ENCODE measurements at places on chromosomes 6 and 20. TPM values are rescaled to one million over a fixed set of nuclear protein-coding genes. Genes with fewer than 3 reads are reported as not detected.

The MLN gene
- not detected for total RNA-seq

The SLC32A1 gene
- not detected for total RNA-seq

GRCh38 chr6:124099520-124099919 is 295.9 kb downstream of the NKAIN2 start:
- no peak for DNase-seq

GRCh38 chr6:31826793-31827285 is 699 bp upstream of the HSPA1B start:
- no peak for DNase-seq

DNA sequence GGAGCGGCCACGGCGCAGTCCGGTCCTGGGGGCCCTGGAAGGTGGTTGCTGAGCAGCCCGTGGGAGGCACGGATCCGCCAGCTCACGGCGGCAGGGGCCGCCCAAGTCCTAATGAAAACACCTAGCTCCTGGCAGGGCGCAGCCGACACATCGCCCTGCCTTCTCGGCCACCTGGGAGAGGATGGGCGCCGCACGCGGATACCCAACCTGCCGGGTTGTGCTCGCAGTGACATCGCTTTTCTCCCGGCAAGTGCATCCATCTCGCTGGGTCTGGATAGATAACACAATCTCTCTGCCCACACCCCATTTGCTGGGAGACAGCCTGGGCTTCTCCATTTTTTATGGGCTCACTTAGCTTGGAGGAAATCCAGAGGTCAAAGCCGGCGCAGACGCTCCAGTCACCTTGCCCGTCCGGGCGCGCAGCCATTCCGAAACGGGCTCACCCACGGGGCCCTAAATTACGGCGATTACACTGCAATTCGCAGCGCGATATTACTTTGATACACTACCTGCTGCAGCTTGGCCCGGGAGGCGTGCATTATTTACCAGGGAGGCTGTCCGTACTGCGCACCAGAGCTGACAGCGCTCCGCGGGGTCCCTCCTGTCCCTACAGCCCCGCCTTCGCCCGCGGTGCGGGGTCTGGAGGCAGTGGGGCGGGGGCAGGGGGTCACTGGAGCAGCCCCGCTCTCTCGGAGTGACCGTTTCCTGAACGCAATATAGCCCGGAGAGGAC is 36.2 kb upstream of the CCDC167 start:
- peak; percentile 40 for DNase-seq

The RBM24 gene
- 2.0 TPM for total RNA-seq

The RAB32 gene
- total RNA-seq: 29.8 TPM

The SIRPA gene
- total RNA-seq: 12.8 TPM

The LY6G5C gene
- total RNA-seq: 1.6 TPM

DNA sequence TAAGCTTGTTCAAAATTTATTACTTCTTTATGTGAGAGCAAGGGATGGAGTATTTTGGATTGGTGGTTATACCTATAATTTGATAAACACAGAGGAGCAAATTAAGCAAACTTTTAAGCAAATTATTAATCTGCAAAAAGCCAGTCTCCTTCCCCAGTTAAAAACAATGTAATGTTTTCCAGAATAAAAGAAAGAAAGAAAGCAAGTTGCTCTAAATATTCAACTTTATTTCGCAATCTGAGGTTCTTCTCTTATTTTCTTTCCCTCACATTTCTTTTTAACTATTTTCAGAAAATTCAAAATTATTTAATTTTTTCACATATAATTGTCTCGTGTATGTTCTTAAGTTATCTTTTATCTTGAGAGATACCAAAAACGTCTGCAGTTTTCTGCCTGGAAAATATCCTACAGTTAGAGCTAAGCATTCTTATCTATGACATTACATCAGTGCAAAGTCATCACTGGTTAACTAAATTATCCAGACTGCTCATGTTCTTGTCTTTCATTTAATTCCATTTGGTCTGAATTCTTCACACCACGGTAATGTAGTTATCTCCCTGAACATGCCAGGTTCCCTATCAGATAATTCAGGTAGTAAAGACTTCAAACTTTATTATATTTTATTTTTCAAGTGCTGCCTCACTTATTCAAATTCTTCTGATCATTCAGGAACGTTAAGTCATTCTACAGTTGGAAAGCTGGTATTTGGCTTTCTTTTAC is 3.3 kb upstream of the CNKSR3 start:
- no peak for DNase-seq

The SLC17A1 gene
- not detected for total RNA-seq

GRCh38 chr20:32495949-32496348 is 89.2 kb downstream of the NOL4L start:
- DNase-seq: no peak

GRCh38 chr6:95959261-95959660 is 56.5 kb upstream of the FUT9 start:
- DNase-seq: no peak

DNA sequence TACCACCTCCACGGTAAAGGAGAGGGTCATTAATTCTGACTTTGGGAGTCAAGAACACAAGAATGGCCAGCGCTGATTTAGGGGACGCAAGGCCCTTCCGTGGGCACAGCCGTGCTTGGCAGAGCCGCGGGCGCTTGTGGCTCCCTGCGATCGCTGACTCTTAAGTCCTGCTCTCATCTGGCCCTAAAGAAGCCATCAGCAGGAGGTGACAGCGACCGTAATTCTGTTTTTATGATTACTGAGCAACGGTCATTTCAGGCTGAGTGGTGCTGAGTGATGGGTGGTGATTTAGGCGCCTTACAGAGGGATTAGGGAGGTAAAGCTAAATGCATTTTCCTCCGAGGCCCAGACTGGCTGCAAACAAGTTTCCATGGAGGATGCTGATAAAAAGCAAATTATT is 364.6 kb upstream of the SULF2 start:
- no peak for DNase-seq

DNA sequence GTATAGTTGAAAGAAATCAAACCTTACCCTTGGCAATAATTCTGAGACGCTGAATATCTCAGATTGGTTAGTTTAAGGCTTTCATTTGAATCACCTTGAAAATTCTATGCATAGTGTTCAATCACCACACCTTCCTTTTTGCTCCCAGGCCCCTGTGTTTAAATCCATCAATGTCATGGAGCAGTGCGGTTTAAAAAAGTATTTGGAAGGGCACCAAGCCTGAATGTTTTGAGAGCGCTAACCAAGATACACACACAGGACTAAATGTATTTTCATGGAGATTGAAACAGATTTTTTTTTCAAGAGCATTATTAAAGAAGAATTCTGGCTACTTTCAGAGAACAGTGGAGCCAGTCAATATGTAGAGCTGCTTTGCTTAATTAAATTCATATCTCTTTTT is 195.7 kb downstream of the CENPW start:
- no peak for DNase-seq

- DNase-seq: peak; percentile 84
Measured at GRCh38 chr6:24283043-24283985, 74.5 kb downstream of the DCDC2 start.

Data from PC-3 (cell line).